ENCODE measurements at places on chromosomes 2 and 18. TPM values are rescaled to one million over a fixed set of nuclear protein-coding genes. Genes with fewer than 3 reads are reported as not detected.

GRCh38 chr2:198072655-198073054 lies 268.3 kb downstream of the PLCL1 start:
- H3K4me3 ChIP-seq, result no peak overlapping the region
- no peaks in the 10 kb centered on the region for H3K4me1 ChIP-seq
- no peaks in the 10 kb centered on the region for H3K36me3 ChIP-seq

DNA sequence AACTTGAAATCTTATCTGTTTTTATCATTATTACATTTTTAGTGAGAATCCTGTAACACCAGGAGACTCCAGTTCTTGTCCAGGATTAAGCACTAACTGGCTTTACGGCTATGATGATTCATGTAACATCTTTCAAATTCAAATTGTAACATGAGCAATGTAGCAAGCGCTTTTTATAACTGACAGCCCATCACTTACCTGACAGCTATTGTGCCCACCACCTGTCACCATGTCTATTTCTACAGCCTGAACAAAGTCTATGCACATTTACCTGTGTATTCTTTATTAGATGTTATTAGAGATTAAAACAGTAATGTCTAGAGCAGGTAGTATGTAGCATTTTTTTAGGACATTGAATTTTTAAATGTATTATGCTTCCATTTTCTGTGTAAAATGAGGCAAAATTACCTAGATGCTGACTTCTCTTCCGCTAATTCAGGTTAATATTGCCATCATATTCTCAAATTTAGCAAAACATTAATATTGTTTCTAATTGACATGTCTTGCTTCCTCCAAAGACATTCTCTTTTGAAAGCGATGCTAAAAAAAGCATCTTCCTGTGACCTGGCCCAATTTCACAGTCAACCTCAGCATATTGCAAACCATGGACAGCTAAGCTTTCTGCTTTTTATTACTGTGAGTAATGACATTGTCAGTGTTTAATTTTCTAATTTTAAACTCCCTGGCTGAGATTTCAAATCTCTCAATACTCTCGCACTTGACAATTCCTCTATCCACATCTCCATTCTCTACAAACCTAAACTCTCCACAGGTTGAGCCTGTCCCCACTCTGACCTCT lies 37.8 kb downstream of the RIT2 start:
- H3K4me3 ChIP-seq, result no peak overlapping the region
- H3K27ac ChIP-seq, result no peak overlapping the region
- no peaks in the 10 kb centered on the region for H3K36me3 ChIP-seq
- no peak for DNase-seq
- H3K4me1 ChIP-seq, result no peaks in the 10 kb centered on the region
- H3K27me3 ChIP-seq, result no peaks in the 10 kb centered on the region

GRCh38 chr2:79179036-79179435 lies 19.5 kb upstream of the REG3A start:
- H3K4me1 ChIP-seq, result no peaks in the 10 kb centered on the region
- H3K27ac ChIP-seq, result no peak overlapping the region
- no peak overlapping the region for H3K4me3 ChIP-seq
- H3K27me3 ChIP-seq, result no peaks in the 10 kb centered on the region
- DNase-seq, result no peak

GRCh38 chr2:54903736-54904554 lies 146.3 kb downstream of the RTN4 start:
- peak overlapping the region; percentile 9 for H3K27ac ChIP-seq
- H3K4me3 ChIP-seq, result no peak overlapping the region
- H3K27me3 ChIP-seq, result no peaks in the 10 kb centered on the region
- H3K36me3 ChIP-seq, result no peaks in the 10 kb centered on the region
- DNase-seq, result peak; percentile 79
- peaks cover 13% of the 10 kb centered on the region for H3K4me1 ChIP-seq

DNA sequence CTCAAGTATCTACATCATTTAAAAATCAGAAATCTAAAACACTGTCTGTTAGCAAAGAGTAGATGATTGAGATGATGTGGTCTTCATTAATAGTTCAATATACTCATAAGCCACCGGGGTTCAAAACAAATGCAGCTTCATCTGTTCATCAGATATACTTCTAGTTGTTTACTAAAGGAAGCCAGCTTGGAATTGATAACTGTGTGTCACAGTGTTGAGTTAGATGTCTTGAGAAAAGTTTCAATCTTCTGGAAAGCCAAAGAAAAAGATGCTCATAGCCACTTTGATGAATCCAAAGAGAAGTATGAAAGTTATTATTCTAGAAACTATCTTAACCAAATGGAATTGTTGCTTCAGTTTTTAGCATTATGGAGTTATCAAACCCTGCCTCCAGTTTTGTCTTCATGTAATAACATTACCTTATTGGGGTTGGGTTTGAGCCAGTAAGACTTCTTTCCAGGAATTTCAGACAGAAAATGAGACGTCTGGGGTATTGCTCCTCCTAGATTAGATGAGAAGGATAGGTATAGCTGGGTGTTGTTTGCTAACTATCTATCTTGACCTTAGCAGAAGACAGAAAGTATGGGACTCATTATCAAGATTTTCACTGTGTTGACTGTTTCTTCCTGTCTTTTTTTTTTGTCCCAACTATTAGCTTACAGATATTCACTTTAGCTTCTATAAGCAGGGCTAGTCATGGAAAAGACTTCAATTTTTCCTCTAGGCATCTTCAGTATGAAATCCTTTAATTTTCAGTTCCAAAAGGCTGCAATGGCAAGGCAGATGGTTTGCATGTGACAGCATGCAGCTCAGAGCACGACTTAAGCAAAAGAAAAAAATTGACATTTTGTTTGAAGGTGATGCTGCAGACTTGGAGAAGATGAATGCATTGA lies 66.5 kb downstream of the LNPK start:
- no peak overlapping the region for H3K27ac ChIP-seq
- no peak overlapping the region for H3K4me3 ChIP-seq
- H3K27me3 ChIP-seq, result no peaks in the 10 kb centered on the region
- no peak for DNase-seq
- no peaks in the 10 kb centered on the region for H3K4me1 ChIP-seq
- H3K36me3 ChIP-seq, result peaks cover 32% of the 10 kb centered on the region

GRCh38 chr2:88416016-88416663 lies 36.4 kb downstream of the FOXI3 start:
- H3K36me3 ChIP-seq, result no peaks in the 10 kb centered on the region
- H3K4me1 ChIP-seq, result no peaks in the 10 kb centered on the region
- no peak overlapping the region for H3K27ac ChIP-seq
- DNase-seq, result no peak
- H3K27me3 ChIP-seq, result peaks cover 22% of the 10 kb centered on the region
- no peak overlapping the region for H3K4me3 ChIP-seq

DNA sequence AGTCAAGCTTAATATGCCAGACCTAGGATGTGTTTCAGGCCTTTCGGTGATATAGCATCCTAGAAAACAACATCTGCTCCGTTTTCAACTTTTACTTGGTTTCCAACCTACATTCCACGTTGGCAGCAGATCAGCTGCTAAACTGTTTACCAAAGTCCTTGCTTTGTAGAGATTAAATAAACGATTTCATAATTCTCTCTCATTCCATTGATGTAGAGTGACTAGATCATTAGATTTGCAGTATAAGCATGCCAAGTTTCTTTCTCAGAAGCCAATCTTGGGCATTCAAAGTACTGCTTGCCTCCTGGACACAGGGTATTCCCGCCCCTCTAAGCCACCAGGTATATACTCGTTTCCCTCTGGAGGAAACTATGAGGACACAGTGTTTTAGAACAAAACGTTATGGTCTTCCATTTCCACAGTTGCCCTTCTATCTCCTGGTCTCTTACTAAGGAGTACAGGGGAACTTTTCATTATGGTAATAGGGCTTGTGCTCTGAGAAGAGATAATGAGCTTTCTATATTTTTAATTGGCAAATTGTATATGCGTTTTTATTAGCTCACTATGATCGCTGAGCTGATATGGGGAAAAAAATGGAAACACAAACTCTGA lies 10.5 kb upstream of the INSIG2 start:
- no peak overlapping the region for H3K27ac ChIP-seq
- H3K36me3 ChIP-seq, result no peaks in the 10 kb centered on the region
- H3K4me3 ChIP-seq, result no peak overlapping the region
- H3K27me3 ChIP-seq, result peaks cover 61% of the 10 kb centered on the region
- no peak for DNase-seq

- H3K27me3 ChIP-seq, result no peaks in the 10 kb centered on the region
- no peak overlapping the region for H3K27ac ChIP-seq
- no peak overlapping the region for H3K4me3 ChIP-seq
- no peak for DNase-seq
- no peaks in the 10 kb centered on the region for H3K36me3 ChIP-seq
Observed at GRCh38 chr2:40219141-40219540, 232.7 kb downstream of the SLC8A1 start.

- peaks cover 60% of the 10 kb centered on the region for H3K4me1 ChIP-seq
- peaks cover 18% of the 10 kb centered on the region for H3K36me3 ChIP-seq
- H3K4me3 ChIP-seq, result peak overlapping the region; percentile 2
- H3K27me3 ChIP-seq, result no peaks in the 10 kb centered on the region
- H3K27ac ChIP-seq, result peak overlapping the region; percentile 81
- DNase-seq, result no peak
Observed at GRCh38 chr2:134232868-134233727, 20.8 kb upstream of the MGAT5 start.

- peaks cover 3% of the 10 kb centered on the region for H3K27me3 ChIP-seq
- no peak overlapping the region for H3K4me3 ChIP-seq
- no peaks in the 10 kb centered on the region for H3K4me1 ChIP-seq
- no peaks in the 10 kb centered on the region for H3K36me3 ChIP-seq
- DNase-seq, result no peak
- no peak overlapping the region for H3K27ac ChIP-seq
Observed at GRCh38 chr2:38432820-38433606, 55.9 kb upstream of the ATL2 start.

- peaks cover 34% of the 10 kb centered on the region for H3K36me3 ChIP-seq
- H3K4me1 ChIP-seq, result peaks cover 33% of the 10 kb centered on the region
- H3K4me3 ChIP-seq, result no peak overlapping the region
- no peaks in the 10 kb centered on the region for H3K27me3 ChIP-seq
Observed at GRCh38 chr2:216416571-216417307, 4.5 kb downstream of the SMARCAL1 start.

DNA sequence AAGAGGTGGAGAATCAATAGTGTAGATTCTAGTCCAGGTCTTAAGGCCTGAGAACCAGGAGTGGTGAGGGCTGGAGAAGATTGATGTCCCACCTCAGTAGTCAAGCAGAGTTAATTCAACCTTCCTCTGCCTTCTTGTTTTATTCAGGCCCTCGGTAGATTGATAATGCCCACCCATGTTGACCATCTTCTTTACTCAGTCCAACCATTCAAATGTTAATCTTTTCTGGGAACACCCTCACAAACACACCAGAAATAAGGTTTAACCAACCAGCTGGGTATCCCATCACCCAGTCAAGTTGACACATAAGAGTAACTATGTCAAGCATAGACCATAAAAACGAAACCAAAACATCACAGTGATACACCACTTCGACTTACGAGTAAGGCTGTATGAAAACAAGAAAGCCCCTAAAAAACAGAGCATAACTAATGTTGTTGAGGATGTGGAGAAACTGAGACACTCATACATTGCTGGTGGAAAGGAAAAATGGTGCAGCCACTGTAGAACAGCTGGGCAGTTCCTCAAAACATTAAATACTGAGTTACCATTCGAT lies 57.5 kb downstream of the SLC35F5 start:
- no peak for DNase-seq
- peak overlapping the region; percentile 84 for H3K27ac ChIP-seq
- peaks cover 34% of the 10 kb centered on the region for H3K4me1 ChIP-seq
- no peaks in the 10 kb centered on the region for H3K27me3 ChIP-seq
- H3K36me3 ChIP-seq, result peaks cover 6% of the 10 kb centered on the region

DNA sequence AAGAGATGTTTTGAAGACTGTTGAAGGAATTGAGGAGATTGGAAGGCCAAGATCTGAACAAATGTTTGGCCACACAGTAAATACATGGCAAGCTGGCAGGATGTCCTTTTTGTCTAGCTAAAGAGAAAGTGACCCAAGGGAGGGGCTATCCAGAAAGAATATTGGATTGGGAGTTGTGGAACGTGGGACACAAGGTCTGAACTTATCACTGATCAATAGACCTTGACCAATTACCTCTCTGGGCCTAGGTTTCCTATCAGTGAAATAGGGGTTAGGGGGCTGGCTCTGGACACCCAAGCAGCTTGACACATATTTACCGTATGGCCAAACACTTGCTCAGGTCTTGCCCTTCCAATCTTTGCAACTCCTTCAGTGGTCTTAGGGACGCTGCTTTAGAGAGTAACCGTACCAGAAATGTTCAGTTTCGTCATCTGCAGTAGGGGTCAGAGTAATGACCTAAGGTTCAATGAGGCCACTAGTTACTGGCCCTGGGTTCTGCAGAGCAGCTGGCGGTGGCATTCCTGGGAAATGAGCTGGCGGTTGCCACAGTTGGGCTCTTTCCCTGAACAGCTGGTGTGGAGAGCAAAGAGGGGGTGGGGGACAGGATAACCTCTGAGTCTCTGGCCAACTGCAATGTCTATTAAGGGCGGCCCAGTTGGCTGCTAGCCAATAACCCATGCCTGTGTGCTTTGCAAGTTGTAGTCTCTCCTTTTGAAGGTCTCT lies 70.1 kb upstream of the STPG4 start:
- no peak for DNase-seq
- H3K4me1 ChIP-seq, result no peaks in the 10 kb centered on the region
- no peaks in the 10 kb centered on the region for H3K36me3 ChIP-seq
- H3K27me3 ChIP-seq, result peaks cover 20% of the 10 kb centered on the region
- H3K4me3 ChIP-seq, result no peak overlapping the region

- peaks cover 8% of the 10 kb centered on the region for H3K4me1 ChIP-seq
- no peak overlapping the region for H3K27ac ChIP-seq
- H3K27me3 ChIP-seq, result peaks cover 7% of the 10 kb centered on the region
- H3K4me3 ChIP-seq, result no peak overlapping the region
Observed at GRCh38 chr18:54675076-54675475, 84.0 kb downstream of the DYNAP start.

DNA sequence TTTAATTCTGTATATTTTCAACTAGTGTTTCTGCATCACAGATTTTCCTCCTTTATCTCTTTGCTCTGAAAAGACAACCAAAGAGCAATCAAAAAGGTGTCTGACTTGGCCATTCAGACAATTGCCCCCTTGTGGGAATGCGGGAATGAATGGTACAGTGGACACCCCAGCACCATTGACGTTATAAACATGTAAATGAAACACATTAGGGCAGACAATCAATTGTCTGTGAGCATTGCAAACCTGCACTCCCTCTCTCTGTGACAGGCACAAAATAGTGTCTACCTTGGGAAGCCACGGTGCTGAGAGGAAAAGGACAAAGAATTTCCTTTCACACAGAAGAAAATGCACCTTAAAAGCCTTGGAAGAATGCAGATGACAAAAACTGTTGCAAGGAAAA lies 8.0 kb downstream of the ZEB2 start:
- no peak for DNase-seq
- peaks cover 75% of the 10 kb centered on the region for H3K4me1 ChIP-seq
- peaks cover 22% of the 10 kb centered on the region for H3K36me3 ChIP-seq
- no peak overlapping the region for H3K27ac ChIP-seq

DNA sequence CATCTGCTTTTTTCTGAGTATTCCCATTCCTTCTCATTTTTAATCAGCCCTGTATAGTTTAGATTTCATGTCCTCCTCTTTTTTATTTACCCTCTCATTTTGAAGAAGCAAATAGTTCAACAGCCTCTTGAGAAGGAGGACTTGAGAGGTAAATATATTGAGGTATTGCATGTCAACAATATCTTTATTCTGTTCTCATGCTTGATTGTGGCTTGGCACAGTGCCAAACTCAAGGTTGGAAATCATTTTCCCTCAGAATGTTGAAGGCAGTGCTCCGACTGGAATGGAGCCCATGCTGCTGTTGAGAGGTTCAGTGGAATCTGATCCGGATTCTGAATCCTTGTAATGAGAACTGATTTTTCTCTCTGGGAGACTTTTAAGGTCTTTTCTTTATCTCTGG lies 31.0 kb upstream of the GALNT3 start:
- no peaks in the 10 kb centered on the region for H3K36me3 ChIP-seq
- peaks cover 33% of the 10 kb centered on the region for H3K27me3 ChIP-seq
- no peaks in the 10 kb centered on the region for H3K4me1 ChIP-seq
- no peak overlapping the region for H3K4me3 ChIP-seq
- H3K27ac ChIP-seq, result no peak overlapping the region

The FOXI3 gene
- total RNA-seq, result not detected

The GORASP2 gene
- 64.4 TPM for total RNA-seq

The SKA1 gene
- total RNA-seq, result 45.6 TPM

The ATP8B1 gene
- not detected for total RNA-seq
